ENCODE measurements at places on chromosomes 1 and 21. TPM values are rescaled to one million over a fixed set of nuclear protein-coding genes. Genes with fewer than 3 reads are reported as not detected.

The FAM72A gene
- 31.6 TPM for total RNA-seq

The CLCC1 gene
- total RNA-seq = 16.4 TPM

The ATP6V1G3 gene
- not detected for total RNA-seq

The ESPN gene
- total RNA-seq = 0.96 TPM

The ANXA9 gene
- total RNA-seq = not detected

Data from activated CD4-positive, alpha-beta memory T cell treated with anti-CD3 and anti-CD28 coated beads, Interleukin-2, amount 10 ng/mL, durations not matched to agents 7 days and 5 days (primary cell).